SK-N-SH treated with all-trans-retinoic acid at 6 μM for 48 hours (cell line): ENCODE measurements at places on chromosomes 2 and 18.

- ATAC-seq: no peak
Measured at GRCh38 chr2:201709747-201710146, 11.3 kb upstream of the MPP4 start.

- ATAC-seq: no peak
Measured at GRCh38 chr2:128237911-128238697, 80.6 kb downstream of the HS6ST1 start.

DNA sequence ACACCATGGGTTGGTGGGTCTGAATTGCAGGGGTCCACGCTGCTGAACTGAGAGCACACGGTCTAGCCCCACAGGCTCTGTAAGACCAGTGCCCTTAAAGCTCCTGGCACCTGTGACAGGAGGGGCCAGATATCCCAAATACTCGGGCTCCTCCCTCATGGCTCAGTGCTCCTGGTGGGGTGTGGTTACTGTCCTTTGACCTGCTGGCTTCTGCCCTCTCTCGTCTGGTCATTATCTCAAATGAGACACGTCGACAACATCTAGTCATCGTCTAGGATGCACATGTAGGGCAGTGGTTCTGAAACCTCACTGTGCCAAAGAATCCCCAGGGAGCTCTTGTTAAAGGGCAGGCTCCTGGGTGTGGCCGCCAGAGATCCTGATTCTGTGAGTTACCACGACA is 258.4 kb downstream of the LOXHD1 start:
- no peak for ATAC-seq

GRCh38 chr2:23069923-23070322 is 315.1 kb upstream of the KLHL29 start:
- ATAC-seq: no peak

- ATAC-seq: no peak
Measured at GRCh38 chr2:158182676-158183295, 81.1 kb downstream of the UPP2 start.

GRCh38 chr2:116094196-116094595 is 1651.8 kb downstream of the DPP10 start:
- no peak for ATAC-seq
